Fibroblast of skin of back (primary cell): ENCODE measurements at places on chromosomes 7 and 10.

- peak; percentile 91 for DNase-seq
Measured at GRCh38 chr7:1567896-1568510, 1.8 kb downstream of the PSMG3 start.

- DNase-seq, result no peak
Measured at GRCh38 chr10:58747687-58748086, 235.0 kb downstream of the BICC1 start.

DNA sequence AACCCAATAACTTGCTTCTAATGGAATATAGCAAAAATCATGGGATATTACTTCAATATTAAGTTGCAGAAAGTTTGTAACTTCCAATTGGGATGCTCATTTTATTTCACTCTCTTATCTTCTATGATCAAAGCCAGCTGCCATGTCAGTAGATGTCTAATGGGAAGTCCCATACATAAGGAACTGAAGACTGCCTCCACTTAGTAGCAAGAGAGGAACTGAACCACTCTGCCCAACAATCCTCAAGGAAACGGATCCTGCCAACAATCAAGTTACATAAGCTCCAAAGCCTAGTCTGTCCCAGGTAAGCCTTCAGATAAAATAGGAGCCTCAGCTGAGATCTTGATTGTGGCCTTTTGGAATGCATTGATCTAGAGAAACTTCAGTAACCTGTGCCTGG lies 431.5 kb upstream of the PCDH15 start:
- DNase-seq, result no peak

- no peak for DNase-seq
Measured at GRCh38 chr7:54880326-54880989, 121.4 kb upstream of the SEC61G start.

DNA sequence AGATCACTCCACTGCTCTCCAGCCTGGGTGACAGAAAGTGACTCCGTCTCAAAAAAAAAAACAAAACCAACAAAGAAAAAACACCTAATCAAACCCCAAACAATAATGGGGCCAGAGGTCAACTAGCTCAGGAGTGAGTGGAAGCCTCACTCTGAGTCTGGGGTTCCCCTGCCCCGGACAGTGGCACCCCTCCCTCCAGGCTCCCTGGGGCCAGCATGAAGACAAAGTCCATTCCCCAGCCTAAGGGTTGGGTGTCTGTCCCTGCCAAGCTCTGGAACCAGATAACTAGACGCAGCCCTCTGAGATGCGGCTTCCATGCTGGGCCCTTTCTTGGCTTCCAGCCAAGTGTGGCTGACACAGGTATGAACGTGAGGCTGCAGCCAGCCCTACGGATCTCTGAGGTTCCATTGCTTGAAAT lies 1.7 kb upstream of the FUOM start:
- DNase-seq, result no peak

DNA sequence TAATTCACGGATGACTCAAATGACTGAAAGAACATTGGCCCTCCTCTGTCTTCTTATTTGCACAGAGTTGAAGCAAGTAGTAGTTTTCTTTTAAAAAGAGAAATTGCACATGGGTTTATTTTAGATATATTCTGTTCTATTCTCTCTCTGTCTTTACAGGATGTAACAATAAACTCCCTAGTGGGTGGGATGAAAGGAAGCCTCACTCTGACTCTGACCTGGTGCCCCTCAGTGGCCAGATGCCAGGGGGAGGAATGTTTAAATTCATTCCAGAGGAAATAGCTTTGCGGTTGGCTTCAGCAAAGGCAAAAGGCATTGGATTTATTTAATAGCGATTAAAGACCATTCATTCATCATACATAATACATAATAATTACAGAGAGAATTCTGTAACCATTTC lies 156.4 kb upstream of the MTPN start:
- DNase-seq, result peak; percentile 75

DNA sequence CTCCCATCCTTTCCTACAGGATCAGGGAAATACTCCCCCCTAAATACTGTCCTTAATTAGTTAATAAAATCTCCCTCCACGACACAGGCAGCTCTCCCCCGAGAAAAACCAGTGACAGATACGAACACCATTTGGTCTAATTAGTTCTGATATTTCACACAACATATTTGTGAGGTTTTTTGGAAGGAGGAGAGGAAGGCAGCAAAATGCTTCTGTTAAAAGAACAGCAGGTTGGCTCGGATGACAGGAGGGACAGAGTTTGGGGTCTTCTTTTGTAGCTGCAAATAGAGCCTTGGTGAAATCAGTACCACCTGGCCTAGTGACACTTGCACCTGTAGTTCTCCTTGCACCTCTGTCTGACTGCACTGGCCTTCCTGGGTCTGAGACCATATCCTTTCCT lies 507.0 kb downstream of the PLXNA4 start:
- no peak for DNase-seq

DNA sequence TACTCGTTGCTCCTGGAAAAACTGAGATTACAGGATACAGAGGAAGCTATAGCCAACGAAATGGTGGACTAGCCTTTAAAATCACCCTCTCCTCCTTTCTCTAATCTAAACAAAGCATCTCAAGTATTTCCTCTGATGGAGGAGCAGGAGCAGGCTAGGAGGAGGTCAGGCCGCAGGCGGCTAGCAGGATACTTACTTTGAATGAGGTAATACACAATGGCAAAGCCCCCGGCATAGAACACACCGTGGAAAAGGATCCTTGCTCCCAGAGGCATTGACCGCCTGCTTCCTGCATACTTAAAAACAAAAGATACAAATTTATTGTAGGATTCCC lies 64.4 kb downstream of the STK17A start:
- DNase-seq, result peak; percentile 85

DNA sequence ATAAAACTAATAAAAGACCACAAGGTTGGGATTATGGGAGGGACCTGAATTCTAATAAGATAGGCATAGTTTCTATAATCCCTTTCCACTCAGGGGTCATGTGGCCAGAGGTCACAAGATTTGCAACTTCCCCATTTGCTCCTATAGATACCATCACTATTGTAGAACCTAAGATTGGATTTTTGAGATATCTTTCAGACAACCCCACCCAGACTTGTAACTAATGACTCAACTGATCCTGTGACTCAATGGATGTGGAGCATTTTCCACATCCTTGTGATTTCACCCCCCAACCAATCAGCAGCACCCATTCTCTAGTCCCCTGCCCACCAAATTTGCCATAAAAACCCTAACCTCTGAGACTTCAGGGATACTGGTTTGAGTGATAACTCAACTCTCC lies 51.9 kb upstream of the PIK3AP1 start:
- DNase-seq, result no peak

DNA sequence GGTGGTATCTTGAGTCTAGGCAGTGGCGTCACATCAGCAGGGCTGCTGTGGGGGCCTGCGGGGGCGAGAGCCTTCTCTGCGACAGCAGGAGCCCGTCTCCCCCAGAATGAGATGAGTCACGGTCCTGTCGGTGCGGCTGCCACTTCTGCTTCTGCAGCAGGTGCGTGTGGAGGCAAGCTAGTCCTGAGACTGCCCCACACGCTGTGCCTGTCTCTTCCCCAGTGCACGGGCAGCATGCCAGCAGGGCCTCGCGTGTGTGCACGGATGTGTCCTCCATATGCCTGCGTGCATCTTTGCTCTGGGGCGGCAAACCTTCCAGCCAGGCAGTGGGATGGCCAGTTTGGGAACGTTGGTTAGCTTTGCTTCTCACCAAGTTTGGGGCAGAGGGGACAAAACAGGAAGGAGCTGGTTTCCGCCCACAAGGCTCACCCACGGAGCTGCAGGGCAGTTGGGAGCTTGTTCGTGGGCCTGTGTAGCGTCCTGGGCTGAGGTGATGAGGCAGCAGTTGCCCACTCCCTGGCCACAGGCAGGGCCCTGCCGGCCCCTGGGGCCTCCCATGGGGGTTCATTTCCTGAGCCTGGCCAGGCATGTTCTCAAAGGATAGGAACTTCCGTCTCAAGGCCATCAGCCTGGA lies 60.8 kb upstream of the PPIF start:
- DNase-seq, result peak; percentile 44

DNA sequence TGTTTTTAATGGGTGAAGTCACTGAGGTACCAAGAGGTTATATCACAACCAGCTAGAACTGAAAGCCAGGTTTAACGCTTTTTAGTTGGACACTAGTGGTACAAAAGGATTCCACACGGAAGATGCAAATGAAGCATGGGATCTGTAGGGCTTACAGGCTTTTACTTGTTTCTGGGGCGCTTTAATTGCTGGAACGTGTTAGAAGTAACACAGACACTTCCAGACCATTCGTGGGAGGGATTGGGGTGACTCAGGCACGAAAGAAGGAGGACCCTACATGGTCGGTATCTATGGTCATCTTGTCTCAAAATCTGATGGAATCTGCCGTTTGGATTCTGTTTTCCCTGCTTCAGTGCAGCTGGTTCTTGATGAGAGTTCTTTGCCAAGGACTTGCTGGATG lies 1.0 kb downstream of the YKT6 start:
- peak; percentile 16 for DNase-seq

DNA sequence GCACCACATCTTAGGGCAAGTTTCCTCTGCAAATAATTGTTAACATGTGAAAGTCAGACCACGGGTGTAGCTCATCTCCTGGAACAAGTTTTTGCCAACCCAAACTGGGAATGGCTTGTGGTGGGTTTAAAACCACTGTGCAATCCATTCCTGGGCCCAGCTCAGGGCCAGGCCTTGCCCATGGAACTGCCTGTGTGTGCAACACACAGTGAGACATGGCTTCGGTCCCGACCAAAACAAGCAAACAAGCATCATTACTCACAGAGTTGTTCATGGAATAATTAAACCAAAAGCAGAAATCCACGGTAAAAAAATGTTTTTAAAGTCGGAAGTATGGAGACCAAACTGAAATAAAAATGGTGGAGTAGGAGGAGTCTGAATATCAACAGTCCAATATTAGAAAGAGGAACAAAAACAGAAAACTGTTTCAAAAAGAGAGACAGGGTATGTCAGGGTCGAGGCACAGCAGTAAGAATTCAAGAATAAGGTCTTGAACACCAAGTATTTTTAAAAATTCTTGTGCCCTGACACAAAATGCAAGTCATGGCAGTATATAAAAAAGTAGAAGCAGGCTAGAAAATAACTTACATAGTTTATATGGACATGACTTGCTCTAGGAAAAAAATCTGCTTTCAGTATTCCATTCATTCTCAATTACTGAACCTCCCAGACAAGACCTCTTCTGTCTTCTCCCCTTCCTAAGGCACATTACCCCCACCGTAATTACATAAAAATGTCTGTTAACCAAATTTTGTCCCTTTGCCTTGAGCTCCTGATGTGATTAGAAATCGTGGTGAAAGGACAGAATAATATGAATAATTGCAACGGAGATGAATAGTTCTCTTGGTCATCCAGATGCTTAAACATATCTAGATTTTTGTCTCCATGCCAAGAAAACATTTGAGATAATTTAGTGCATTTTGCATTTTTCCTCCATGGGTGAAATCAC lies 88.4 kb downstream of the FAS start:
- DNase-seq, result peak; percentile 76

- peak; percentile 44 for DNase-seq
Measured at GRCh38 chr7:89554209-89554608, 600.1 kb upstream of the STEAP1 start.

- peak; percentile 71 for DNase-seq
Measured at GRCh38 chr7:124723012-124723411, 42.6 kb downstream of the GPR37 start.

DNA sequence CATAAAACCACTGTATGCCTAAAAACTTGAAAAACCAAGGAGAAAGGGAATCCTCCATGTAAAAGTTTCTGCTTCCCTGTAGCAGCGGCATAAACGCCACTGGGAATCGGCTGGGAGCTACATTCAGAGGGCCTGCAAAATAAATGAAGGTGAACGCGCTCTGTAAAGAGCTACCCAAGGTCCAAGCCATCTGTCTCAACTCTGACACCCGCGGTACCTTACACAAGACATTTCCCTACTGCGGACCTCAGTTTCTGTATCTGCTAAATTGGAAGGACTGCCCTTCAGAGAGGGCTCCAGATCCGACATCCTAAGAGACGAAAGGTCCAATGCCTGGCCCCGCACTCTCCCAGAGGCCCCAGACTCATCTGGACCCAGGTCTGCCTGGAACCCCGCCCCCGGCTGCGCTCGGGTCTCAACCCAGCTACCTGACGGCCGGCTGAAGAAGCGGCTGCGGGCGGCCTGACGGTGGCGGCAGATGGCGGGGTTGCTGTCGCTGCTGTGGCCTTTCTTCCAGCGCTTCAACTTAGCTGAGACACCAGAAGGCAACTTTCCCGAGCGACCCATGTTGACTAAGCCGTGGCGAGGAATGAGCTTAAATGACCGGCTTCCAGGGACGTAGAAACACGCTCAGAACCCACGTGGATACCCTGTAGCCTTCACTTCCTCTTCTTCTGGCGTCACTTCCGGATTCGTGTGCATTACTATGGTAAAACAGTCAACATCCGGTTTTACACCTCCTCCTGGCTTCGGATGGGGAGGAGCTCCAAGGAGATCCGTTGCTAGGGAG lies at the start of gene RRP12:
Gene RRP12, minus strand, starts transcription at position 676 of the 790 bp plus-strand sequence. Its CDS starts 109 bp downstream, at position 567.
- DNase-seq, result peak; percentile 99

DNA sequence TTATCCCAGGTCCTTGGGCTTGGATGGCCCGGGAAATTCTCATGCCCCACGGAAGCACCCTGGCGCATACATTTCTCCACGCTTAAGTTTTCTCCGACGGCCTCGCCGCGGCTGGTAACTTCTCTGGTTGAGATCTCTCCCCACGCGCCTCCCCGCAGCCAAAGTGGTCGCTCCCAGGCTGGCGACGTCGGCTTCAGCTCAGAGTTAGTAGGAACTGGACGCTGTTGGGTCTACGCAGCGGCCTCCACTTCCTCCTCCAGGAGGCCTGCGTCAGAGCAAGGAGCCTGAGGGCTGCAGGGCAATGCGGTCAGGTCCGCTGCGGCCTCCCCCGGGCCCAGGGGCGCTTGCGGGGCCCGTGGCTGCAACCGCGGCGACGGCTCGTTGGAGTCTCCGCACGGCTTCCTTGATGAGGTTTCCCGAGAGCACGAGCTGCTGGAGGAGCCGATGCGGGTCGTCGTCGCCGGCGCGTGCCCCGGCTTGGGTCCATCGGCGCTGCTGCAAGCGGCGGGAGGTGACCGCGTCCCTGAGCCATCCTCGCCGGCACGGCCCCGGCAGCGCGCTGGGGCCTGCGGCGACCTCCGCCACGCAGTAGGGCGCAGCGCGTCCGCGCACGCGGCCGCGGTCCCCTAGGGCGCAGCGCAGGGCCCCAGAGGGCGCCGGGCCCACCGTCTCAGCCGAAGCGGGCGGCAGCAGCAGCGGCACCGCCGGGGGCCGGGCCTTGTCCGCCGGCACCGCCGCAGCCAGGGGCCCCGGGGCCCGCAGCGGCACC lies 744 bp downstream of the FRAT2 start:
- DNase-seq, result peak; percentile 46

- no peak for DNase-seq
Measured at GRCh38 chr7:97697396-97697795, 34.5 kb upstream of the TAC1 start.

DNA sequence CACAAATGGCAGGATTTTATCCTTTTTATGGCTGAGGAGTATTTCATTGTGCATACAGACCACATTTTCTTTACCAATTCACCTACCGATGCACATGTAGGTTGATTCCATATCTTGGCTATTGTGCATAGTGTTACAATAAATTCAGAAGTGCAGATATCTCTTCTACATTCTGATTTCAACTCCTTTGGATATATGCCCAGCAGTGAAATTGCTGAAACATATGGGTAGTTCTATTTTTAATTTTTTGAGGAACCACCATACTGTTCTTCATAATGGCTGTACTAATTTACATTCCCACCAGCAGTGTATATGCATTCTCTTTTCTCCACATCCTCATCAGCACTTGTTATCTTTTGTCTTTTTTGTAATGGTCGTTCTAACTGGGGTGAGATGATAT lies 1290.3 kb downstream of the XPNPEP1 start:
- DNase-seq, result no peak
